Stimulated activated CD4-positive, alpha-beta T cell treated with anti-CD3 and anti-CD28 coated beads, Interleukin-1b, Interleukin-23, amount 100 ng/mL, for 4 hours (primary cell): ENCODE measurements at places on chromosomes 2 and 18.

- no peak for DNase-seq
These were observed 214.8 kb upstream of the HNRNPA3 start for GRCh38 chr2:176997792-176998169.

DNA sequence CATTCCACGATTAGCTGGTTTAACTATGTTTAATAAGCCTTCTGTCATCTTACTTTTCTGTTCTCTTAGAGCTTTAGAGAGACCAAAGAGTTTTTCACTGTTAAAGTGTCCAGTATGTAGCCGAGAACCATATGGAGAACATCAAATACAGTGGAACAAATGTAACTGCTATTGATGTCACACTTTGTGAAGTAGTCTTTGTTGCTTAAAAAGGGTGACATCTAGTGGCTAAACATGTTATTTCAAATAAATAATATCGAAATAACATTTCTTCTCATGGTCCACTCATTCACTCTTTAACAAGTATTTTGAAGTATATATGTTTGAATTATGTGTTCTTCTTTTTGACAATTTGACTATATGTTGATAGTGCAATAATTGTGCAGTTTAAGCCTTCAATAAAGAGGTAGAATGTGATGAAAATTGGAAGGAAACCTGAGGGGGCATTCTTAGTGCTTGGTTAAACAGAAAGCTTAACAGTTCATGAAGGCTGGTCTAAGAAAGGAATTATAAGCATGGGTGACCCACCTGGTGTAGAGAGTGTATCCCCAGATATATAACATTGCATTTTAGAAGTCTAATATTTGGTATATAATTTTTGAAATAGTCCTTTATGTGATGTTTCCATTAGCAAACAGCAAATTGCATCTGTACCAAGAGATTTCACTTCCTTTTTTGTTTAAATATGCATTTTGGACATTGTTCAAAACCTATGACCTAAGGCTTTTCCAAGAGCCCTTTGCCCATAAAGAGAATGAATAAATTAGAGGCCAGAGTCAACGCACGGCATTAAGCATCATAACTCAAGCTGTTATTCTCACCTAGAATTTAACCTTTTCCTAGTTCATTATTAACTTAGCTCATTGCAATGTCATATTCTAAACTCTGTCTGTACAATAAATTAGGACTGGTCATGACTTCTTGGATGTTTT is 112.1 kb downstream of the KYNU start:
- DNase-seq: no peak

DNA sequence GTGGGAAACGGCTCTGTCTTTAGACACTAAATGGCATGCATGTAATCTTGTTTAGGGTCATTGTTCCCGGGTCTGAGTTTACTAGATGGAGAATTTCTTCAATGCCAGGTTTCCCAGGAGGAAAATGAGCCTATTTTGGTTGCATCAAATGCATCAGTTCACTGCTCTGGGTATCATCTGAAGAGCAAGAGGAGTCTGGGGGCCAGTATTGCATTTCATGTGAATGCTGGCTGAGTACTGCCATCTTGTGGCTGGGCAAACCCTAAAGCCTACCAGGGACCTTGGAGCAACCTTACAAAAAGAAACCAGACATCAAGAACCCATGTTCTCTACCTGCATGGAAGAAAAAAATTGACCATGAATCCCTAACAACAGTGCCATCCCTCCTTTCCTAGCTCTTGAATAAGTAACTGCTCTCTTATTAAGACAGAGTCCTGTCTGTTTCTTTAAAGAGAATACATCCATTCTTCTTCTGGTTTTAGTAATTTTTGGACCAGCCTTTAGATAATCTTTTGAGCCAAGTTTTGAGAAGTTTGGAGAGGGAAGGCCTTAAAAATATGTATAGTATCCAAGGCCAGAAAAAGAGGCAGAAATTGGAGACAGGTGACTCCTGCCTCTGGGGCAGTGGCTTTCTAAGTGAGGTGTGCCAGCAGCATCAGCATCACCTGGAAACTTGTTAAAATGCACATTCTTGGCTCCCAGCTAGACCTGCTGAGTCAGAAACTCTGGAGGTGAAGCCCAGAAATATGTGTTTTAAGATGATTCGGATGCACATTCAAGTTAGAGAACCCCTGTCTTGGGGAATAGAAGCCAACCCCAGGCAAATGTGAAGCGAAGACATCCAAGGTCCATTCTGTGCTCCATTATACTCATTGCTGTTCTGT is 261.0 kb upstream of the CXCR4 start:
- peak; percentile 63 for DNase-seq

- no peak for DNase-seq
These were observed 14.7 kb upstream of the ITGB6 start for GRCh38 chr2:160214461-160215445.

GRCh38 chr2:127776122-127776780 is 34.7 kb downstream of the WDR33 start:
- no peak for DNase-seq

- no peak for DNase-seq
These were observed 95.3 kb upstream of the DCC start for GRCh38 chr18:52244658-52245057.

- DNase-seq: no peak
These were observed 183.5 kb downstream of the ZNF385B start for GRCh38 chr2:179677746-179678505.

DNA sequence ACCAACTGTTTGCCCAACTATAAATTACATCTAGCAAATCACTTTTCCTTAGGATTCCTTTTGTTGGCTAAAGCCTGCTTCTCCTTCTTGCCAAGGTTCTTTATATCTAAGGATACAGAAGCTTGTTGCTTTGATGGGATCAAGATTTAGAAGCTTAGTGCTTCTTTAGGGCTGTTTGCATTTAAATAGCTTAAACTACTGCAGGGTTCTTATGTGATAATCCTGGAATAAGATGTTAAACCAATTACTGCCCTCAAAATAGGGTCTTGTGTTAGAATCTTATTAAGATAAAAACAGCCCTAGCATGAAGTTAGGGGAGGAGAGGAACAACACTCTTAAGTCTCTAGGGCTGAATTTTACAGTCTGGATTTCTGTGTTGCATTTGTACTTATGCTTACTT is 64.2 kb downstream of the KIF5C start:
- no peak for DNase-seq

- no peak for DNase-seq
These were observed 758 bp downstream of the SCLY start for GRCh38 chr2:238061315-238062202.

DNA sequence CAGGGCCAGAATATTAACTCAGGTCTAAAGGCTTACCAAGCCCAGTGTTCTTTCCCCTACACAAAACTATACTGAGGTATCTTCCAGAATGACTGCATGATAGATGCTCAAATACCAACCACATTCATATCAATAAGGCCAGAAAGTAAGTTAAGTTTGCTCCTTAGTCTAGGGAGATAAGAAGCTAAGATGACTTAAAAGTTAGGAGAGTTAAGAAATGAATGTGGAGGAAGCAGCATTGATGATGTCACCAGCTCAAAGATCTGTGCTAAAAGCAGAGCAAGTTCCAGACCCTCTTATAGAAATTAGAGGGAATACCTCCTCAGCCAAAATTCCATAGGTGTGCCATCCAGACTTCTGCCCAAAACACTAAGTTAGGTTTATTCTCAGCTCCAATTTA is 6.1 kb downstream of the PPP4R1 start:
- no peak for DNase-seq

- no peak for DNase-seq
These were observed 513.5 kb downstream of the TRIB2 start for GRCh38 chr2:13230221-13230620.

GRCh38 chr2:118991554-118991953 is 49.6 kb downstream of the MARCO start:
- DNase-seq: no peak

DNA sequence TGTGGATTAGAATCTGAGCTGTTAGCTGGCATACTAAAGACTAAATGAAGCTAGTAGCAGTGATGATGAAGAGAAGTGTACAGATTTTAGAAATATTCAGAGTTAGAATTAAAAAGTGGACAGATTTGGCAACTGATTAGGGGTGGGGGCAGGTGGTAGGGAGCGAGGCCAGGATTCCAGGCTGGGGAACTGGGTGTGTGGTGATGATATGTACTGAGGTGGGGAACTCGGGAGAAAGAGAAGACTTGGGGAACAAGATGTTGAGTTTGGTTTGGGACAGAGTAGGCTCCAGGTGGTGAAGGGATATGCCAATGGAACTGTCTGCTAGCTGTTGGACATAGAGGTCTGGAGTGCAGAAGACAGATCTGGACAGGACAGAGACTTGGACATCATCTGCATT is 9.2 kb upstream of the CYP26B1 start:
- DNase-seq: no peak

DNA sequence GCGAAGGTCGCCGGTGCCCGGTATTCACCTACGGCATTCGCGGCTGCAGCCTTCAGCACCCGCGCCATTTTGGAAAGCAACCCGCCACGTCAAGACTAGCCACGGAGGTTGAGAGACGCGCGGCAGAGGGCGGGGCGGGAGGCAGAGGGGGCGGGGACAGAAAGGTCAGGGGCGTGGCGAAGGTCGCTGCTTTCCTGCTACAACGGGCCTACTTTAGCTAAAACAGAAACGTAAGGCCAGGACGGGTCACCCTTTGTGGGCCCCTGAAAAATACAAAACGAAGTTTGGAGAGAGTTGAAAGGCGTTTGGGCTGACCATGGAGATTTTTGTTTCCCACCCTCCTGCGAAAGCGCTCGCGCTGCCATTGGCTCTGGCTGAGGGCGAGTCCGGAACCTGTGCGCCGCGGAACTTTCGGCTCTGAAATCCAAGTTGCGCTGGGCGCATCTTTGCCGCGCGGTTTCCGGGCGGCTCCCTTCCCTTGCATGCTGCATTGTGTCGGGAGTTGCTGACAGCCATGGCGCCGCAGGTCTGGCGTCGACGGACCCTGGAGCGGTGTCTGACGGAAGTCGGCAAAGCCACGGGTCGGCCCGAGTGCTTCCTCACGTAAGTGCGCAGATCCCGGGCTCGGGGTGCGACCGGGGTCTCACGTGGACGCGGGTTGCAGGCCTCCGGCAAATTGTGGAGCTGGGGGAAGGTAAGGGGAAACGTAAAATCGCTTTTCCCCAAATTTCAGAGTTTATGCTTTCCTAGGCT is at the start of the genes MCEE and MPHOSPH10:
TSS of gene MCEE (minus strand) at position 78 of the 753 bp plus-strand sequence. CDS start at position 68, 10 bp downstream.
TSS of gene MPHOSPH10 (plus strand) at position 483 of the 753 bp plus-strand sequence. CDS start at position 515, 32 bp downstream.
- peak; percentile 85 for DNase-seq

GRCh38 chr18:3251249-3251962 is 3.8 kb downstream of the MYL12A start:
- no peak for DNase-seq

GRCh38 chr2:6418291-6418690 is 447.4 kb downstream of the CMPK2 start:
- no peak for DNase-seq

DNA sequence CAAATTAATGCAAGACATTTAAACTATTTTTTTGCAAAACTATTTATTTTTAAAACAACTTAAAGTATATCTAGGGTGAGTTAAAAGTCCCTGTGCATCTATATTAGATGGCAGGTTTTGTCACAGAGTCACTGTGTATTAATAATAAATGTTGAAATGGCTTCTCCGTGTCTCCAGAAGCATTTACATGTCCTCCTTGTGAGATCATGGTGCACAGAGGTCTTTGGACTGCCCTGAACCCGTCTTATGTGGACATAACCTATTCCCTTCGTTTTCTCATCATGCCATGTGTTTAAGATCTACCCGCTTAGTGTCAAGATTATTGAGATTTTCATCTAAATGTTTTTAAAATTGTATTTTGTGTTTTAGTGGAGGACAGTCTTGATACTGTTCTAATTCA is 39.3 kb downstream of the SOCS6 start:
- DNase-seq: no peak

DNA sequence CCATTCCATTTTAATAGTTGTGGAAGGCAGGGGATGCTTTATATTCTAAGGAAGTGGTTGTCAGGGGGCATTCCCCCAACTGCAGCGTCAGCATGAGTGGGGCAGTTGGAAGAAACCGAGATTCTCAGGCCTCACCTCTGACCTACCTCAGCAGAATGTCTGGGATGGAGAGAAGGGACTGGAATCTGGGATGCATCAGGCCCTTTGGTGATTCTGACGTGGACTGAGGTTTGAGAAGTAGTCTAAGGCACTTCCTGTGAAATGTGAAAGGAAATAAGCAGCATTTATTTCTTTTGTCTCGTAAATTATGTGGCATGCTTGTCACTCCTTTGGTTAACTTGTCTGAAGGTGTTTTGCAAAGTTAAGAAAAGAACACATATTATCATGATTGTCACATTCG is 540.7 kb upstream of the NETO1 start:
- DNase-seq: no peak

DNA sequence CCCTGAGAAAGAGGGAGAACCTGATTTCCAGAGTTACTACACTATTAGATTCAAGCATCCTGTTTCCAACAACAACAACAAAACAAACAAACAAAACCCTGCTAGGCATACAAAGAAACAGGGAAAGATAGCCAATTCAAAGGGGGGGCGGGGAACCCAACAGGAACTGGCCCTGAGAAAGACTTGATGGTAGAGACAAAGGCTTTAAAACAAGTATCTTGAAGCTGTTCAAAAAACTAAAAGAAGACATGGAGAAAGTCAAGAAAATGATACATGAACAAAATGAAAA is 147.1 kb downstream of the THADA start:
- no peak for DNase-seq

DNA sequence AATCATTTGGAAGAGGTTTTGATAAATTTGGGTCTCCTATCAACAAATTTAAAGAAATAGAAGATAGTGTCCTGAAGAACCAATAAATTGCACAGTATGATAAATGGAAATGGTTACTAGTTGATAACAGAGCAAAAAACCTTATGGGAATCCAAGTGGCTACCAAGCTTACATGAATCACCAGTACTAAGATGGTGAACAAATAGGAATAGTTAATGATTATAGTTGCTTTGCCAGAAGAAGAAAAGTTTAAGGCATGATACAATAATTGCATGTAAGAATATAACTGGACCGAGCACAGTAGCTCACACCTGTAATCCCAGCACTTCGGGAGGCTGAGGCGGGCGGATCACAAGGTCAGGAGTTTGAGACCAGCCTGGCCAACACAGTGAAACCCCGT is 19.6 kb upstream of the INO80D start:
- DNase-seq: no peak

DNA sequence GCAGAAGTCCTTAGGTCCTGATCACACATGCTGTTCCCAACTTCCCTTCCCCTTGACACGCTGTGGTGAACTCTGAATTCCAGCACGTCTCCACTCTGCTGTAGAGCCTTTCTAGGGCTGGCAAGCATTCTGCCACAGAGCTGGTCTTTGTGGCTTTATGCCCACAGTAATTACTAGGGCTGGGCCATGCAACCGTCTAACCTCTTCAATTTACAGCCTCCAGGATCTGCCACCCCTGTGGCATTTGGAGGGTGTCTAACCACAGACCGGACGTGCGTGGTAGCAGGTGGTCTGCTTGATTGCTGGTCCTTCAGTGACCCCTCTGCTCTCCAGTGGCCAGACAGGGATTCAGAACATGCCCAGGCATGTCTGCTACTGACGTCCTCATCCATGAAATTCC is 43.1 kb upstream of the TGFA start:
- no peak for DNase-seq

DNA sequence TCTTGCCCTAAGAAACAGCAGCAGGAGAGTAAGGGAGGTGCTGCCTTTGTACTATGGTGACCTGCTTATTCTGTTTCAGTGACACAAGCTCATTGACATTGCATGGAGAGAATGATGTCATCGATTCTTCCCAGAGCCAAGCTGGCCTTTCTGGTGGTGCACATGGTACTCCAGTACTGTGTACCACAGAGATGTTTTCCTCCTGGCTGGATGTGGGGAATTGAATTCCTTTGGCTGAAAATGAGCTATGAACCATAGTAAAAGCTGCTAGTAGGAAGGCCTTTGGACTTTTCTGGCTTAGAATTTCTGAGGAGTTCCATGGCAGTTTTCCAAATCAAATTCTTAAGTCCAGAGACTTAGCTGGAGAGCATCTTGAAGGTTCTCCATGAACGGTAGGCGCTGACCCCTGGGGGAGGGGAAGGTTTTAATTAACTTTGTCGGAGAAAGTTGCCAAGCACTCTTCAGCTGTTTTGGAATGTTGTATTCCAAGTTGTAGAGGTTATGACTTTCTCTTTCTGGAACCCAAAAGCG is 17.1 kb upstream of the B3GNT2 start:
- DNase-seq: no peak
